AG04450 (cell line): ENCODE measurements at places on chromosomes 6 and 20. TPM values are rescaled to one million over a fixed set of nuclear protein-coding genes. Genes with fewer than 3 reads are reported as not detected.

The LRFN2 gene
- not detected in 2 replicates for polyA plus RNA-seq

The SYNDIG1 gene
- polyA plus RNA-seq: not detected in 2 replicates

The RAET1E gene
- not detected in 2 replicates for polyA plus RNA-seq

The ADGB gene
- not detected in 2 replicates for polyA plus RNA-seq

The UBE2C gene
- polyA plus RNA-seq: 25.3 and 27.8 TPM in 2 replicates

The ZFP64 gene
- polyA plus RNA-seq: 24.4 and 26.2 TPM in 2 replicates
